ENCODE measurements at places on chromosomes 1 and 21. TPM values are rescaled to one million over a fixed set of nuclear protein-coding genes. Genes with fewer than 3 reads are reported as not detected.

The CELSR2 gene
- 39.4 TPM for polyA plus RNA-seq

The OR10X1 gene
- polyA plus RNA-seq: not detected

The AMY1C gene
- polyA plus RNA-seq: not detected

The RWDD3 gene
- 46.0 TPM for polyA plus RNA-seq

The CELF3 gene
- polyA plus RNA-seq: 0.58 TPM

The OR2L13 gene
- not detected for polyA plus RNA-seq

The AADACL4 gene
- 2.5 TPM for polyA plus RNA-seq

The CHI3L2 gene
- polyA plus RNA-seq: not detected

The CAMSAP2 gene
- polyA plus RNA-seq: 33.9 TPM

The RPS6KC1 gene
- 20.3 TPM for polyA plus RNA-seq

The LCE1F gene
- polyA plus RNA-seq: not detected

The ARID4B gene
- polyA plus RNA-seq: 45.0 TPM

All from renal pelvis (tissue), 12 donors.